ENCODE measurements at places on chromosomes 4 and X.

DNA sequence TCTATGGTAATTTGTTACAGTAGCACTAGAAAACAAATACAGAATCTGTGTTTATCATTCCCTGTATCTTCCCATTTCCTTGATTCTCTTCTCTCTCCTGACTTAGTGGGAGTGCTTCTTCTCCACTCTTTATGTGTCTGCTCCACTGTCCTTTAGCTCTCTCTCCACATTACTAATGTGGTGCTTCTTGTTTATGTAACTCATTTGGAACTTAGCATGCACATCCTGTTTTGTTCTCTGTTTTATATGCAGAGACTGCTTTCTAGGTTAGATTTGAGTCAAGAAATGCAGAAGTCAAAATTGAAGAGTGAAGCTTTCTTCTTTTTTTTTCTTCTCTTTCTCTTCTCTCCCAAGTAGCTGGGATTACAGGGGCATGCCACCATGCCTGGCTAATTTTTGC, 25.9 kb downstream of the ADH1A start:
- no peak for DNase-seq

DNA sequence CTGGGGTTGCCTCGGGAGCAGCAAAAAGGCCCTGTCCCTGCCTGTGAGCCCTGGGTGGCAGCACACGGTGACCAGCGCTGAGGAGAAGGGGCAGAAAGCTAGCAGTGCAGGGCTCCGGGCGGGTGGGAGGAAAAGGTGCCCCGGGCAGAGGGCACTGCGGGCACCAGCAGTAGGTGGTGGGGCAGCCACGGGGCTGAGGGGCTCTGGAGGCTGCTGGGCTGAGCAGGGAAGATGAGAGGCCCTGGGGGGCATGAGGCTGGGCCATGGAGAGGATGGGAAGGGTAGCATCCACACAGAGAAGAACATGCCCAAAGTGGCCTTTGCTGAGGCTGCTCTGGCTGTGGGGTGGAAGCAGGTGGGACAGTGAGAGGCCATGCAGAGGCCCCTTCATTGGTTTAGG, 67.5 kb upstream of the NKX1-1 start:
- no peak for DNase-seq

DNA sequence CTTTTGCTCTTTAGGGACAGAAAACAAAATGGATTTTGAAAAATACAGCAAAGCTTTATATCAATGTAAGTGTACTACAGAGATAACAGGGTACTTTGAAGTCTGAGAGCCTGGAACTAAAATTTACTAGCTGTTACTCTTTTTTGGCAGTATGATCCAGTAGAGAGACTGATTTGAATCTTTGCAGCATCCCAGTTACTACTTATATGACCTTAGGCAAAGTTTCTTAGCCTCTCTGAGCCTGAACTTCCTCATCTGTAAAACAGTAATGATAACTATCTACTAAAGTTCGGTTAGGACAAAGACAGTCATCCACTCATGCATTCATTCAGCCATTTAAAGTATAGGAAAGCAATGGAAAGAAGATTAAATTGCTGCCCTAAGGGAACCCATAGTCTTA, 10.1 kb downstream of the BRWD3 start:
- DNase-seq = no peak

DNA sequence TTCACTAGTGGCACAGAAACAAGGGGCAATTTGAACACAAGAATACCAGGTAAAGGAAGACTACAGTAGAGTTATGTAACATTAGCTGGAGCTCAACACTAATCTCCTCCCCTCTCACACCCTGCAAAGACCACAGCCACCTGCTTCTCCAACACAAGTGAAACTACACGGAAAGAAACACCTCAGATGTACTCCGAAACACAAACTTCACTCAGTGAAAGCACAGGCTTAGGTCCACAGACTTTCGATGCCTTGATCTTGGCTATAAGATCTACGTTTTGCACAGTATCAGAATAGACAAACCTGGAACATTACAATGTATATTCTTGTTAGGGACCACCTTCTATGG, 7.6 kb downstream of the ACSL1 start:
- DNase-seq = peak; percentile 30

DNA sequence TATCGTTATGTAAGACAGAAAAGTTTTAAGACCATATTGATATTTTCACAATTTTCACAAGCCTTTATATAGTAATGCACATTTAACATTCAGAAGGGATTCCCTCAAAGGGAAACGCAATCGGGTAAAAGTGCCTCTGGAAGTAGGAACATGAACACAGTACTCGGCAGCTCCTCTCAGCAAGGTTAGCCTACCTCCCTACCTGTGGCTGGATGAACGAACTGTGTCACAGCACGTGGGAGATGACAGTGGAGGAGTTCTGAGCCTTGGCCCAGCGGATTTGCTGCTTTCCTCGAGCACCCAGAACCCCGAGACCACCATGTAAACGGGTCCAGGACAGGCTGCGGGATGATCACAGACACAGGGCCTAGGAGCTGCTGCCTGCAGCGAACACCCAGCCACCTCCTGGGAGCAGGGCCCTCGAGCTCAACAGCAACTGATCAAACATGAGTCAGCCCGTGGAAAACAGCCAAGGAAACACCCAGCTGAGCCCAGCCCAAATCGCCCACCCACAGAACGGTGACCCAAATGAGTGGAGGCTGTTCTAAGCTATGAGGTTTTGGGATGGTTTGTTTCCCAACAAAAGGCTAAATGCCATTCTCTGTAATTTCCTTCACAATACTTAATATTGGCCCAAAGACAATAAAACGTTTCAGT, 30.4 kb downstream of the FAT1 start:
- no peak for DNase-seq

DNA sequence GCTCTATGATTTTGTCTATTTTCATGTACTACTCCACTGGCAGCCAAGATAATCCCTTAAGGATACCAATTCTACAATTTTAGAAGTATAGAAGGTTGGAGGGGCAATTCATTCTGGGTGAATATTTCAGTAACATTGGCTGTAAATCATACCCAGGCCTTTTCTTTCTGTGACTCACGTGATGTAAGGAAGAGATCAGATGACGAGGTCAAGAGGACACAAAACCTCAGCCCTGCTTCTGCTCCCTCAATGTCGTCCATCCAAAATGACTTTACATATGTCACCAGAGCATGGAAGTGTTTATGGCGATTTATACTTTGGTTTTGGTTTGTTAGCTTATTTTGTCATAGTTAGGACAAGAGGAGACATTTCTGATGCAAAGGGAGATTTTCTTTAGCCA, 70.7 kb upstream of the SLC4A4 start:
- no peak for DNase-seq

DNA sequence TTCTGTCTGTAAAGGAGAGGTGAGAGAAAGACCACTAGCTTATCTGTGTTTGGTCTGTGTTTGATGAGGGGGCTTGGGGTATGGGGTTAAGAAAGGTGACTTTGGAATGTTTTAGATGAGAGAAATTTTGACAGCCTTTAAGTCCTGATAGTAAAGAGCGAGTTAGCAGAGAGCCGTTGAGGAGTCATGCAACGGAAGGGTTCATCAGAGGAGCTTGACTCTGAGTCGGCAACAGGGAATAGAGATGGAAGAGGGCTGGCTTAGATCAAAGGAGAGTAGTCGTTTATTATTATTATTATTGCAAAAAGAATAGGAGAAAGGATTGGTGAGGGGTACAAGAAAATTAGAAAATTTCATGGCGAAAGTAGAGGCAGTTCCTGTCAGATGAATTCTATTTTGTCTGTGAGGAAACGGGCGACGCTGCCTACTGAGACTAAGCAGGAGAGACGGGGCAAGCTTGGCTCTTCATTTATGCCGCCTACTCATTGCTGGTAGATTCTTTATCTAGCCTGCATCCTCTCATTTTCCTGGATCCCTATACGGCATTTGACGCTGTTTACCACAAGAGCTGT, 473 bp upstream of the VAMP7 start:
- DNase-seq = no peak

DNA sequence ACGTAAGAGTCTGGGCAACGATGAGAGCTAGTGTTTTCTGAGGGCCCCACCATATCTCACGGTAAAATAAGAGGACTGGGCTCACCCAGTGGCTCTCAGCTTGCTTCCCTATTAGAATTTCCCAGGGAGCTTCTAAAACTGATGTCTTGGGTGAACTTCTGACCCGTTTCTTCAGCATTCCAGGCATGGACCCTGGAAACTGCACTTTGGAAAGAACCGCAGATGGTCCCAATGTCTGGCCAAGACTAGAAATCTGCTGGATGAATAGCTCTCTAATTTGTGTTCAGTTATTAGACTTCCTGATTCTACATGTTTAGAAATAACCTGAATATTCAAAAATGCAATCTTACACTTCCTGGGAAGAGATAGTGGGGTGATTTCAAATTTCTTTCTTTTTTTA, 127.8 kb downstream of the ANOS1 start:
- no peak for DNase-seq

GRCh38 chr4:99841129-99841528, 24.5 kb downstream of the DAPP1 start:
- no peak for DNase-seq

DNA sequence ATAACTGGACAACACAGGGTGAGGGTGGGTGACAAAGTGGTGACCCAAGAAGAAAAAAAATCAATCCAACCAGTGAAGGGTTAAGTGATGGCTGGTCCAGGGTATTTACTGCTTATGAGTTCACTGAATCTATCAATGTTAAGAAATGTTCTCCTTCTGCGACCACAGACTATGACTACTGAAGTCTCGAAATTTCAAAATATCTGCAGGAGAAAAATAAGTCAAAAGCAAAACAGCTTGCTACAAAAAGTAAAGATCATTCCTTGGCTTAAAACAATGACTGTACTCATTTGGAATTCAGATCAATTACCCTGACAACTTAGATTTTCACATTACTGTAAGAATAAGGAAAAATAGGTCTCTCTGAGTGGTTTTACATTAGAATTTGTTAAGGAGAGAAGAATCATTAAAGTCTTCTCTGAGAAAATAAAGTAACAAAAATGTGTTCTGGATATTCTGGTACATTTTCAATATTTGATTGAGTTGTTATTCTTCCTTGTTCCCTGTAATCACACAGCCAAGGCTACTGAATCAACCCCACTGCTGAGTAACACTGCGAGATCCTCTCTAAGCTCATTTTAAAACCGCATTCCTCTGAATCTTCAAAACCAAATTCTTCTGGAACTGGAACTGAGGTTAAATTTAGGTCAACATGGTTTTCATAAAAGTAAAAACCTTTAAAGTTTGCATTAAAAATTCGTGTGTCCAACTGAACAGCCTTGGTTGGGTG, 22.7 kb downstream of the SMPX start:
- no peak for DNase-seq

DNA sequence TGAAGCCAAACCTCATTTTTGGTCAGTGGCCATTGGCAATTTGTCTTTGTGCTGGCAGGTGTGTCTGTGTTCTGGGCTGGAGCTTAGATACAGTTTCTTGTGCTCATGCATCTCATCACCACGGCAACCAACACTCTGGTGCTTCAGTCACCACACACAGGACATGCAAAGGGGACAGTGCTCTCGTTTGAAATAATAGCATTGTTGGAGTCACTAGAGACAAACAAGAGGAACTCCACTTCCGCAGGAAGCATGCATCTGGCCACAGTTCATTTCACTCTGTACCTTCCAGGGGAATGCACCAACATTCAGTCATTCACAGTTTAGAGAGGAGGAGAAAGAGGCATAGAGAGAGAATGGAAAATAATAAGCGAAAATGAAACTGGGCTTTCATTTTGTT, 267.4 kb downstream of the ANK2 start:
- peak; percentile 50 for DNase-seq

GRCh38 chr4:118883861-118884260, 4.8 kb upstream of the SYNPO2 start:
- DNase-seq = no peak

DNA sequence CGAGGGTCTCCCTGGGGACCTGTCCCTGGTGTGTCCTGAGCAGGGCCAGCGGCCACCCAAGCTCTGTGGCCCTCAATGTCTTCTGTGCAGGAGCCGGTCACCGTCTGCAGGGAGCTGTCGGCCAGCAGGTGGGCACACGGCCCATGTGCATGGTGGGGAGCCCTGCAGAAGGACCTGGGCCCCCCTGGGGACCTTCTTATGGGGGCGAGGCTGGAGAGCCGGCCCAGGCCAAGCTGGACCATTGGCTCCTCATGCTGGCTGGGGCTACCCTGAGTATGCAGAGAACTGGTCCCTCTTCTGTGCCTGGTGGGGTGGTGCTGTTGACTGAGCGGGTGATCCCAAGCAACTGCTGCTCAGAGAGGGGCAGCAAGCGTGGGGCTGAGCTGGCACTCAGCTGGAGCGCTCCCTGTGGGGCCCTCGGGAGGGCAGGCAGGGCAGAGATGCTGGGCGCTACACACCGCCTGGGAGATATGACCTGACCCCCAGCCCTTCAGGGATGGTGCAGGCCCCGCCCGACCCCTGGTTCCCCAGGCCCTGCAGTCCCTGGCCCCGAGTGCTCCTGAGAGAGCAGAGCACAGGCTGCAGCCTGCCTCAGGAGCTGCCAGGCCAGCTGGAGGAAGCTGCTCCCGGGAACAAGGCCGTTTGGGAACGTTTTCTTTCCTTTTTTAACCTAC, 14.8 kb downstream of the NAT8L start:
- DNase-seq = no peak

DNA sequence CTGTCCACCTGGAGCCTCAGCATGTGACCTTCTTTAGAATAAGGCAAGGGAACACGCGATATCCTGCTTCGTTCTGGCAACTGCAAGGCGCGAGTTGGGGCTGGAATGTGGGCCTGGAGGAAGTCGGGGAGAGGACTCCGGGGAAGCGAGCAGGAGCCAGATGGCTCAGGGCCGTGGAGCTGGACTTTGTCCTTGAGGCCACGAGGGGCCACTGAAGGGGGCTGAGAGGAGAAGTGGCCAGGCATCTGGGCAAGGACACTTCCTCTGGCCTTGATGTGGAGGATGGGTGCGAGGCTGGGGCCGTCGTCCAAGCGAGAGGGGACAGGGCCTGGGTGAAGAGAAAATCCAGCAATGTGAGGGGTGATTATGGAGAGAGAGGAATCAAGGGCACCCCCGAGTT, 12.2 kb upstream of the DUSP9 start:
- DNase-seq = no peak

DNA sequence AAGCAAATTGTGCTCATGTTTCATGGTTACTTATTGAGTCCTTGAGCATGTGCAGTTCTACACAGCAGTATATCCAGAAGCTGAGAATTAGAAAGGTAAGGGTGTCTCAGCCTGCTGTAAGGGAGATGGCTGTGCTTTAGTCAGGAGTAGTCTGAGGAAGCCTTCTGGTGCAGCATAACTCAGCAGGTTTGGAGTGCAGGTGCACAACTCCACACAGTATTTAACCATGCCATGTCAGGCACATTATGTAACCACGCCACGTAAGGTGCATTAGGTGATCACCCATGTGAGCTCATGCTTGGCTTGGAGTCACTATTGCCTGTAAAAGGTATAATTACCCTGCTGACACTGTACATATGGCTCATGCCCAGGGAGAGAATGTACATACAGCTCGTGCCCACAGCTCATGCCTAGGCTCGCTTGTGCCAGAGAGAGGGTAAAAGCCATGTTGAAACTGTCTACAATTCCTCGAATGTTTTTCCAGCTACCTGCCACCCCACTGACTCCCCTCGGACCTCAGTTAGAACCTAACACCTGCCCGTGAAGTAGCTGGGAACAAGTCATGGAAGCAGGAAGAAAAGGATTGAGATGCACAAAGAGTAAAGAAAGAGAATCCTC, 37.8 kb downstream of the UCHL1 start:
- DNase-seq = peak; percentile 50

GRCh38 chrX:9135901-9136510, 102.1 kb upstream of the FAM9B start:
- DNase-seq = no peak

- DNase-seq = no peak
Measured at GRCh38 chr4:166903408-166903807, 330.9 kb downstream of the SPOCK3 start.

- no peak for DNase-seq
Measured at GRCh38 chr4:138775489-138775888, 240.1 kb upstream of the NOCT start.

- no peak for DNase-seq
Measured at GRCh38 chr4:62771983-62772557, 1571.9 kb downstream of the ADGRL3 start.

GRCh38 chrX:137431693-137432488, 134.0 kb upstream of the ZIC3 start:
- no peak for DNase-seq
